ENCODE measurements at places on chromosomes 3 and 15. TPM values are rescaled to one million over a fixed set of nuclear protein-coding genes. Genes with fewer than 3 reads are reported as not detected.

Gene XYLB
- 0.74 TPM for polyA plus RNA-seq

Gene TMCO5A
- polyA plus RNA-seq: not detected

Gene SLC28A1
- polyA plus RNA-seq: not detected

Gene PLA2G4D
- not detected for polyA plus RNA-seq

Gene TGFBR2
- polyA plus RNA-seq: 57.0 TPM

- H3K4me3 ChIP-seq: no peak overlapping the region
- H3K27me3 ChIP-seq: no peaks in the 10 kb centered on the region
- H3K4me1 ChIP-seq: no peaks in the 10 kb centered on the region
- no peak overlapping the region for H3K27ac ChIP-seq
- DNase-seq: no peak
These were observed 19.2 kb downstream of the EID1 start for GRCh38 chr15:48896869-48897814.

GRCh38 chr3:40187945-40188344 lies 121.6 kb upstream of the EIF1B start:
- H3K36me3 ChIP-seq: no peaks in the 10 kb centered on the region
- no peaks in the 10 kb centered on the region for H3K4me1 ChIP-seq
- H3K27ac ChIP-seq: no peak overlapping the region

GRCh38 chr3:116348216-116348615 lies 97.1 kb downstream of the LSAMP start:
- H3K27me3 ChIP-seq: no peaks in the 10 kb centered on the region
- H3K36me3 ChIP-seq: no peaks in the 10 kb centered on the region
- H3K4me3 ChIP-seq: no peak overlapping the region
- no peaks in the 10 kb centered on the region for H3K4me1 ChIP-seq

GRCh38 chr3:12558706-12559105 lies 1.8 kb downstream of the MKRN2 start:
- peaks cover 5% of the 10 kb centered on the region for H3K27me3 ChIP-seq
- DNase-seq: no peak
- H3K36me3 ChIP-seq: no peaks in the 10 kb centered on the region
- H3K4me1 ChIP-seq: peaks cover 37% of the 10 kb centered on the region

- H3K4me3 ChIP-seq: no peak overlapping the region
- no peaks in the 10 kb centered on the region for H3K27me3 ChIP-seq
- no peak overlapping the region for H3K27ac ChIP-seq
- no peak for DNase-seq
- H3K36me3 ChIP-seq: no peaks in the 10 kb centered on the region
- no peaks in the 10 kb centered on the region for H3K4me1 ChIP-seq
These were observed 505.3 kb upstream of the NR2F2 start for GRCh38 chr15:95825208-95825607.

Data from CD14-positive monocyte (primary cell).